Lung microvascular endothelial cell (primary cell): ENCODE measurements at places on chromosomes 3 and 15. TPM values are rescaled to one million over a fixed set of nuclear protein-coding genes. Genes with fewer than 3 reads are reported as not detected.

GRCh38 chr3:170697131-170697530, 111.3 kb upstream of the SLC7A14 start:
- DNase-seq: no peak

OR5H15 gene
- total RNA-seq: not detected in 2 replicates

GOLGA8S gene
- total RNA-seq: under 0.01 TPM in 1 of 2 replicates, not detected in the other

MAP6D1 gene
- total RNA-seq: 0.60 and 1.7 TPM in 2 replicates

MED12L gene
- under 0.01 TPM in 1 of 2 replicates, not detected in the other for total RNA-seq

DNA sequence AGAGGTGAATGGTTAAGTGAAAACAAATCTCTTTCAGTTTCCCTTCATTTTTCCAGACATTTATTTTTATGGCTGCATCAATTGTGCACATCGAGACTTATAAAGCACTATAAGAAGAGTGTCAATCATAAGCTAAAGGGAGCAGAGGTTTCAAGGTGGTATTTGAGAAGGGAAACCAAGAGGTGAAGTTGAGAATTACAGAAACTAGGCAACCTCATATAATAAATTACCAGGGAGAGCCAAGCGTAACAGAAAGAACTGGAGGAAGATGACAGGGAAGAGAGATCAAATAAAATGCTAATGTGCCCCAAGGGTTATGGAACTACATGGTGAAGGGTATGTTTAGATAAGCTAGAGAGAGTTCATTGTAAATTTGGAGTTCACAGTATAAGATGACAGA, 6.3 kb upstream of the CCDC54 start:
- DNase-seq: no peak

CNOT10 gene
- 18.7 and 26.2 TPM in 2 replicates for total RNA-seq

GREM1 gene
- under 0.01 TPM in 2 replicates for total RNA-seq

SLC22A13 gene
- total RNA-seq: under 0.01 TPM in 2 replicates
